Suprapubic skin (tissue), 4 donors: ENCODE measurements at places on chromosomes 3 and 15.

DNA sequence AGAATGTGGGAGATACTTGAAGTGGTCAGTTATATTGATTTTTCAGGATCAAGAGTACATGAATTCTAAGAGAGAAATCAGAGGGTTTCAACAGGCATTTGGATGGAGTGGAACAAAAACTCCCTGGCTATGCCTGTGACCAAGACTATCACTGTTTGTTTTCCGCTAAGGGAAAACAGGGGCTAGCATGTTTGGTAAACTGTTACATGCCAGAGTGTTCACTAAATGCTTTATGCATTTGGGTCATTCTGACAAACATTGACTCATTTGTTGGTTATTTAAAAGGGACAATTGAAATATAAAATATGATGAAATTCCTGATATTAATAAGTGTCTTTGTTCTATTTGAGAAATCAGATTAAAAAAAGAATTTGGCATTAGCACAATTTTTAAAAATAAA is 603.9 kb upstream of the KCNMB2 start:
- H3K4me1 ChIP-seq, result peaks cover 29% of the 10 kb centered on the region
- H3K27me3 ChIP-seq, result no peaks in the 10 kb centered on the region
- H3K36me3 ChIP-seq, result no peaks in the 10 kb centered on the region
- no peak overlapping the region for H3K4me3 ChIP-seq
- H3K27ac ChIP-seq, result peak overlapping the region; percentile 34

DNA sequence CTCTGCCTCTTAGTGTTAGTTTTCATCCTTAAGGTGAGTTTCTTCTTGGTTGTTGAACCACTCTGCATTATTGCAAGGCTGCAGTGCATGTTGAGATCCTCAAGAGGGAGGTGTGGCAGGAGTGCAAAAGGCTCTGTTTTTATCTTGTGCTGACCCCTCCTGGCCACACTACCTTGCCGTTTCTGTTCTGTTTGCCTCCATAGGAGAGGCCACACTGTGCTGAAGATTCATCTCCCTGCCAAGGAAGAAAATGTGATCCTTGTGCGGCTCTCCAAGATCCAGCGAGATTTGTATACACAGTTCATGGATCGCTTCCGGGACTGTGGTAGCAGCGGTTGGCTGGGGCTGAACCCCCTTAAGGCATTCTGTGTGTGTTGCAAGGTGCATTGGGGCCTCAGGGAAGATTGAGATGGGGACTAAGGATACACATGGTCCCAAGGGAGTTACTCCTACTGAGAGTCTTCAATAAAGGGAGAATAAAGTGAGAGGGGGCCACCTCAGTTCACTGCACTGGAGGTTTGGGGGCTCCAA is 33.0 kb upstream of the TEX264 start:
- no peak overlapping the region for H3K4me3 ChIP-seq
- no peaks in the 10 kb centered on the region for H3K4me1 ChIP-seq
- H3K36me3 ChIP-seq, result peaks cover 91% of the 10 kb centered on the region
- no peak for DNase-seq
- H3K27ac ChIP-seq, result no peak overlapping the region

GRCh38 chr3:43287500-43287873 is 1.1 kb downstream of the SNRK start:
- peaks cover 74% of the 10 kb centered on the region for H3K4me1 ChIP-seq
- no peak for DNase-seq
- H3K4me3 ChIP-seq, result peak overlapping the region; percentile 68
- no peaks in the 10 kb centered on the region for H3K27me3 ChIP-seq
- H3K27ac ChIP-seq, result peak overlapping the region; percentile 98
- H3K36me3 ChIP-seq, result no peaks in the 10 kb centered on the region

DNA sequence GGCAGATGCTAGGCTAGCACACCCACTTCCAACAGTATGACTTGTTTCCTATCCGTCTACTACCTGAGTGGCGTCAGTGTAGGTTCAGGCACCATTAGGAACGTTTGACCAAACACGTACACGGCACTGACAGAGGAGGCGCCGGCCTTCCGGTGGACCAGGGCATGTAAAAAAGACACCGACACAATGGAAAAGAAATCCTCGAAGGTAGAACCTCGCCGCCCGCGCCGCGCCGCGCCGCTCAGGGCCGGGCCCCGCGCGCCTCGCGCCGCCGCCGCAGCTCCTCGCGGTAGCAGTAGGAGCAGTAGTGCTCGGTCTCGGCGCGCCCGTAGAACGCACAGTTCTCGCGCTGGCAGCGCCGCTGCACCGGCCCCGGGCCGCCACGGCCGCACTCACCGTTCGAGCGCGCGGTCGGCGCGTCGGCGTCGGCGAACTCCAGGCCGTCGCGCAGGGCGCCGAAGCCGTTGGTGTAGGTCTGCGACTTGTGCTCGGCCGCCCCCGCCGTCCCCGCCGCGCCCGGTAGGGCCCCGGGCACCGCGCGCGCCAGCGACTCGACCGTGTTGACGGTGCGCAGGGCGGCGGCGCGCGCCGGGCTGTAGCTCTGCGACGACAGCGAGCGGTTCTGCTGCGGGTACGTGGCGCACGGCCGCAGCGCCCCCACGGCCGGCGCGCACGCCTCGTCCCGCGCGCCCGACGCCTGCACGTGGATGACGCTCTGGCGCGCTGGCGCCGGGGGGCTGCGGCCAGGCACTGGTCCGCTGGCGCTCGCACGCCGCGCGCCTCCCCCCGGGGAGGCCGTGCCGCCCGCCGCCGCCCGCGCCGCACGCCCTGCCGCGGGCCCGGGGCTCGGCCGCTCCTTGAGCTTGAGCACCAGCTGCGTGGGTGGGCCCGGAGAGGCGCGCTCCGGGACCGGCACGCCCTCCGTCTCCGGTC is 156.7 kb downstream of the KLF13 start:
- peaks cover 10% of the 10 kb centered on the region for H3K27me3 ChIP-seq
- peaks cover 64% of the 10 kb centered on the region for H3K4me1 ChIP-seq
- H3K4me3 ChIP-seq, result peak overlapping the region; percentile 56
- peak overlapping the region; percentile 67 for H3K27ac ChIP-seq

- no peak for DNase-seq
- no peaks in the 10 kb centered on the region for H3K36me3 ChIP-seq
- H3K27me3 ChIP-seq, result no peaks in the 10 kb centered on the region
- H3K4me1 ChIP-seq, result peaks cover 38% of the 10 kb centered on the region
Measured at GRCh38 chr15:85024509-85025336, 43.1 kb downstream of the PDE8A start.

DNA sequence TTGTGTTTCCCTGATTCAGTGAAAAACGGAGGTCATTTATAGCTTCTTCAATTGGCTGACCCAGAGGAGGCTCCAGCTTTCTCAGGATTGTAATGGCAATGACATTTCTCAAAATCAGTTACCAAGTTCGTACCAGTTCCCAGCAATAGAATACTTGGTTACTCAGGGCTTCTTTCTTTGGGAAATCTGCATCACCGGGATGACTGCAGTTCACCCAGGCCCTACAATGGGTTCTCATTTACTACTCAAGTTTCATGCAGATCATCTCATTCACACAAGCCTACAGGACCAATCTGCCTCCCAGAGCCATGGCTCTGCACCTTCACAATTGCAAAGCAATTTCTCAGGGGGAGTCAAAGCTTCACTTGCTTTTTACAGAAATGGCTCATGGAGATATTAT is 109.6 kb downstream of the FHIT start:
- no peaks in the 10 kb centered on the region for H3K36me3 ChIP-seq
- no peak overlapping the region for H3K27ac ChIP-seq
- H3K4me1 ChIP-seq, result no peaks in the 10 kb centered on the region
- no peak overlapping the region for H3K4me3 ChIP-seq
- H3K27me3 ChIP-seq, result no peaks in the 10 kb centered on the region

DNA sequence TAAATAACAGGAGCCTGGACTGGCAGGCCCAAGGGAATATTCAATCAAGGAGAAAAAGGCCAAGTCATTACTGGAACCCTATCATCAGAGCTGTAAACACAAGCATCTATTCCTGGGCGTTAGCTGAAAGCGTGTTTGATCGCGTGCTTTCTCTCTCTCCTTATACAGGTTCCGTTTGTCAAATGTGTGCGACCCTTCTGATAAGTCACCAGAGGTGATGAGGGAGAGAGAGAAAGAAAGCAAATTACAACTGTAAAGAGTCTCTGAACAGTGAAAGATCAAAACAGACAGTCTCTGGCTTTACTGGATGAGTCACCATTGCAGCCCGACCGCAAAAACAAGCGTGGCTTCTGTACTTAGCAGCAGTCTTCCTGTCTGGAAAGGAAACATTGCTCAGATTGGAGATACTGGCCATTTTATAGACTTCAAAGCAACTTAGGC is 39.5 kb upstream of the TPRG1 start:
- no peak for DNase-seq
- H3K27ac ChIP-seq, result peak overlapping the region; percentile 62
- H3K4me3 ChIP-seq, result no peak overlapping the region
- H3K4me1 ChIP-seq, result peaks cover 20% of the 10 kb centered on the region
- H3K27me3 ChIP-seq, result no peaks in the 10 kb centered on the region
- no peaks in the 10 kb centered on the region for H3K36me3 ChIP-seq

DNA sequence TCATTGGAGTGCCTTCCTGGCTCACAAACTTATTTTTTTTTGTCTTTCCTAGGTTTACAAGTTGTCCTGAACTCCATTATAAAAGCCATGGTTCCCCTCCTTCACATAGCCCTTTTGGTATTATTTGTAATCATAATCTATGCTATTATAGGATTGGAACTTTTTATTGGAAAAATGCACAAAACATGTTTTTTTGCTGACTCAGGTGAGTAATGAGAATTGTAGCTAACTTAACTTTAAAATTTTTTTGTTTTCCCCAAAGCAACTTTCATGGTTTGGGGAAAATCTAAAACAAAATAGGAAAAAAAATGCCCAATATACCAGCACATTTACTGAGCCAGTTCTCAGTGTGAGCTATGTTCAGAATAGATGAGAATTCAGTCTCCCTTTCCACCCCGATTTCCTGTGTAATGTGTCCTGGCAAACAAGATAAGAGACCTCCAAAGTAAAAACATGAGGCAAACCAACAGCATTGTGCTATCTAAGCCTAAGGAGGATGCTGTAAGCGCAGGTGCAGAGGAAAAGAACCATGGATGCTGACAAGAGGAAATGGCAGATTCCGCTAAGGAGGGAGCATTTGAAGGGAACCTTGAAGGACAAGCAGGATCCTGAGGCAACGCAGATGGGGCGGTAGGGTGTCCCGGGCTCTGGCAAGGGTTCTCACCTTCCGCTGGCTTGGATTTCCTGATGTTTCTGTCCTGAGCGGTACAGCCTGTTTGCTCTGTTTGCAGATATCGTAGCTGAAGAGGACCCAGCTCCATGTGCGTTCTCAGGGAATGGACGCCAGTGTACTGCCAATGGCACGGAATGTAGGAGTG is 171.4 kb downstream of the CACNA1D start:
- peaks cover 5% of the 10 kb centered on the region for H3K4me1 ChIP-seq
- H3K27ac ChIP-seq, result no peak overlapping the region
- H3K27me3 ChIP-seq, result no peaks in the 10 kb centered on the region
- H3K4me3 ChIP-seq, result no peak overlapping the region
- no peaks in the 10 kb centered on the region for H3K36me3 ChIP-seq
- no peak for DNase-seq

DNA sequence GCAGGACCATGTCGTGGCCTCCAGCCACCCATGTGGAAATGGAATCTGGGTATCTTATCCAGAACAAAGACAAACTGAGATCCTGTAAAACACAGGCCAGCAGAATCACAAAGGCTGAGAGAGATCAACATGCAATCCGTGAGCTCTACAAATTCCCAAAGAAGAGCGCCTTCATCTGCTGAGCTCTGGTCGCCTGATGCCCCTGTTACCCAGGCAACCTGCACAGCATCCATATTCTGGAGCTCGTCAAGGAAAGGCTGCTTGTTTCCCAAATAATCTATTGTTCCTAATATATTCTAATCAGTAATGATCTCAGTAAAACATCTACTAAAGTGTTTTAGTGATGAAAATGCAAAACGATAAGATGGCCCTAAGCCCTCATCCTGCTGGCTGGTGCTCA is 133.6 kb downstream of the OCA2 start:
- H3K4me1 ChIP-seq, result no peaks in the 10 kb centered on the region
- no peak overlapping the region for H3K27ac ChIP-seq
- H3K36me3 ChIP-seq, result no peaks in the 10 kb centered on the region
- no peak overlapping the region for H3K4me3 ChIP-seq
- no peaks in the 10 kb centered on the region for H3K27me3 ChIP-seq

DNA sequence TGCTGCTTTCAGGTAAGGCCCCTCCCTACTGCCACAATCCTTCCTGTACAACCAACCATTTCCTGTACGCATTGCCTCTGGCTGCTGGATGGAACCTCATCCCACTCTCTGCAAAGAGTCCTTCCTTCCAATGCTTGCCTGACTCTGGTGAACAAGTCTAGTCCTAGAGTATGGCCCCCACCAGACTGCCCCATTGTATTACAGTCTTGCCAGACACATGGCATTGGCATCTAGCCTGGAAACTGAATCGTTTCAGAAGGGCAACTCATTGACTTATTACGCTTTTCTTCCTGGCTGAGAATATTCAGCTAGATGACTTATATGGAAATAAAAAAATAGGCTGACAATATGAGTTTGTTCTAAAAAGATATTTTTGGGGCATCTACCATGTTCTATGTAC is 170.3 kb downstream of the SUCLG2 start:
- no peak for DNase-seq
- H3K4me1 ChIP-seq, result no peaks in the 10 kb centered on the region
- no peaks in the 10 kb centered on the region for H3K36me3 ChIP-seq

GRCh38 chr15:76529911-76530310 is 193.3 kb downstream of the ISL2 start:
- H3K27ac ChIP-seq, result no peak overlapping the region
- no peak for DNase-seq
- no peak overlapping the region for H3K4me3 ChIP-seq
- no peaks in the 10 kb centered on the region for H3K27me3 ChIP-seq
- no peaks in the 10 kb centered on the region for H3K4me1 ChIP-seq

- H3K27me3 ChIP-seq, result no peaks in the 10 kb centered on the region
- no peak for DNase-seq
- no peaks in the 10 kb centered on the region for H3K36me3 ChIP-seq
- H3K4me3 ChIP-seq, result peak overlapping the region; percentile 28
- H3K27ac ChIP-seq, result peak overlapping the region; percentile 42
- peaks cover 12% of the 10 kb centered on the region for H3K4me1 ChIP-seq
Measured at GRCh38 chr3:69352305-69353087, 33.4 kb downstream of the FRMD4B start.

DNA sequence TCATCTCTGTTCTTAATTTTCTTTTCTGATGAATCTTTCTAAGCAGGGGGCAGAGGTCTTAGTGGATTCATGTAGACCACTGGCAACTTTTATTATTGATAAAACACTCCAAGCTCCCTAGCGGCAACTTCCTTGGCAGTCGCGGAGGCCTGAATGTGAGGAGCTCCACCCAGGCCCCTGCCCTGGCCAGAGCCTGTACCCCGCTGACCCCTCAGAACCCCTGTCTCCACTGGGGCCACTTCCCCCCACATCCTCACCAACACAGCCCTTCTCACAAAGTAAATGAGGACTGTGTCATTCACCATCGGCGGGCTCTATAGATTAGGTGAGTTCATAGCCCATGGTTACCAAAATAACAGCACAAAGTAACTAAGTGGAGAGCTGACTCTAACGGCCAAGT is 111.6 kb downstream of the TPRA1 start:
- H3K4me1 ChIP-seq, result no peaks in the 10 kb centered on the region
- no peak for DNase-seq
- H3K27ac ChIP-seq, result no peak overlapping the region
- H3K4me3 ChIP-seq, result no peak overlapping the region

- no peak overlapping the region for H3K4me3 ChIP-seq
- H3K27ac ChIP-seq, result no peak overlapping the region
- no peaks in the 10 kb centered on the region for H3K36me3 ChIP-seq
- no peaks in the 10 kb centered on the region for H3K4me1 ChIP-seq
- DNase-seq, result no peak
- peaks cover 3% of the 10 kb centered on the region for H3K27me3 ChIP-seq
Measured at GRCh38 chr15:34808016-34808415, 12.7 kb upstream of the ACTC1 start.

- H3K4me3 ChIP-seq, result no peak overlapping the region
- H3K4me1 ChIP-seq, result no peaks in the 10 kb centered on the region
- H3K27me3 ChIP-seq, result no peaks in the 10 kb centered on the region
Measured at GRCh38 chr15:57340682-57341259, 35.5 kb upstream of the CGNL1 start.
